ENCODE measurements at places on chromosomes 7 and 10. TPM values are rescaled to one million over a fixed set of nuclear protein-coding genes. Genes with fewer than 3 reads are reported as not detected.

DNA sequence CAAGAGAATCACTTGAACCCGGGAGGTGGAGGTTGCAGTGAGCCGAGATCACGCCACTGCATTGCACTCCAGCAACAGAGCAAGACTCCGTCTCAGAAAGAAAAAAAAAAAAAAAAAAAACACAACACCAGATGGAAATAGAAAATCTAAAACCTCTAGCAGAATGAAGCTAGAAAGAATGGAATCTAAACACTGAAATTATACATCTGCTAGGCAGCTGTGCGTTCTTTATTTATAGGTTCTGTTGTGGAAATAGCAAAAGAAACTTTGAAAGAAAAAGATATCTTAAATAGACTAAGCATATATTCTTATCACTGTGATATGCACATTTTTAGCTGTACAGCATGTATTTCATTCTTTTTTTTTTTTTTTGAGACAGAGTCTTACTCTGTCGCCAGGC is 17.1 kb downstream of the BMPR1A start:
- DNase-seq, result no peak

DNA sequence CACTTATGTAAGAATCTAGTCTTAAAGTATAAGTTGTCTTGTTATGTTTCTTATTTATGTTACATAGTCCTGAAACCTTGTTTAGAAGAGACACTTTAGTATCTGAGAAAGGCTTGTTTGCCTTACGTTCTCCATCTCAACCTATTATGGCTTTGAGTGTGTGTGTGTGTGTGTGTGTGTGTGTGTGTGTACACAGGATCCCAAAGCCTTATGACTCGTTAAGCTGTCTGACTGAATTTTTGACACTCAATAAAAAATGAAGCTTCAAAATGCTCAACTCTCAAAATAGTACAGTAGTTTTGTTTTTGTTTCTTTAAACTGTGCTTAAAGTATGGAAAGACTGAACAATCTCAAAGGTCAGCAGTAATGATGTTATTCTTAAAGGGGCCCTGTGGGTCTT is 18.0 kb downstream of the CALU start:
- DNase-seq, result no peak

The AKR1C8 gene
- not detected for total RNA-seq

The LUC7L2 gene
- total RNA-seq, result 79.4 TPM

- no peak for DNase-seq
Measured at GRCh38 chr10:126500866-126501265, 112.6 kb upstream of the ADAM12 start.

The MYPN gene
- not detected for total RNA-seq
